ENCODE measurements at places on chromosomes 12 and 14. TPM values are rescaled to one million over a fixed set of nuclear protein-coding genes. Genes with fewer than 3 reads are reported as not detected.

The ESRRB gene
- not detected for total RNA-seq

- H3K36me3 ChIP-seq, result no peaks in the 10 kb centered on the region
- no peak for DNase-seq
Observed at GRCh38 chr12:62631471-62632410, 165.1 kb downstream of the MON2 start.

The MYH6 gene
- not detected for total RNA-seq

The NGB gene
- total RNA-seq, result not detected

- H3K36me3 ChIP-seq, result no peaks in the 10 kb centered on the region
- H3K4me1 ChIP-seq, result no peaks in the 10 kb centered on the region
- peaks cover 14% of the 10 kb centered on the region for H3K27me3 ChIP-seq
- H3K27ac ChIP-seq, result no peak overlapping the region
Observed at GRCh38 chr14:61203081-61203753, 77.9 kb downstream of the TMEM30B start.

The DNAJC22 gene
- not detected for total RNA-seq

The BBS10 gene
- total RNA-seq, result 3.5 TPM

DNA sequence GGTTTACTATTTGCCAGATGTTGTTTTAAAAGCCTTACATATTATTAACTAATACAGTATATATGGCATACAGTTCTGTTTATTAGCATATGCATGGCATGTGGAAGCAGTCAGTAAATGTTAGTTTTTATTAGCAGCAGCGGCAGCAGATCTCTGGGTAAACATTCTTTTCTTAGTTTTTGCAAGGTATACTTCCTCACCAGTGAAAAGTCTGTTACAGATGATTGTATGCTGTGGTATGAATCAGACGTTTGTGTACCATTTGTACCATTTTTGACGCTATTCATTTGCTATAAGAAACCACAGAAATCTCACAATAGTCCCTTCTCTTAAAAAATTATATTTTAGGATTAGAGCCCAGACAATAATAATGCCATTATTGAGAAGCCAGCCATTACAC, 17.8 kb downstream of the STK38L start:
- no peaks in the 10 kb centered on the region for H3K36me3 ChIP-seq
- no peak overlapping the region for H3K27ac ChIP-seq
- peaks cover 4% of the 10 kb centered on the region for H3K4me1 ChIP-seq
- DNase-seq, result no peak

DNA sequence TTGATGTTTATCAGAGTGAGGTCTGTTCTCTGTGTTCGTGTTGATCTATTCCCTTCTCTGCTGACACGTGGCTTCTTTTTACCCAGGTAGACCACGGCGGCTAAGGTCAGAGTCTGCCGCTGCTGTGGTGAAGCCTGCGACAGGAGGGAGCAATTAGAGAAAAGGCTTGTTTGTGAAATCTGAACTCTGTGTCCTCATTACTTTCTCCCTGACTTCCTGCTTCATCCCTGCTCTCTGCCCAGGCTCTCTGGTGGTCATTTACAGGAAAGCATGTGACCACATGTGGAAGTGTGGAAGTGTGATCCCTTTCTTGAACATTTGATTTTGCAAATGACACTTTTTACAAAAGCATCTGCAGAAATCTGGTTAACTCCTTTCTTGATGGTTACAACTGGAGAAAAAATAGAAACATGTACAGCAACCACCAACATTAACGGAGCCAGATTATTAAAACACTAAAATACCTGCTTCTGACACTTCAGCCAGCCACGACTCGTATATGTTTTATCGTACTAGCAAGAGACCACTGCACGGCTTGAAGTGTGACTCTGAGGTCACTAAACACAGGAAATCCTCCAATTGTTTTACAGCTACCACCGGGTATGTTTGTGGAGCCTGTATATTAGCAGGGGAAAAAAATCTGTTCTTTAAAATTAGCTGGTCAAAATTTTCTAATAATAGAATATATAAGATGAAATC, 388.6 kb upstream of the TMPO start:
- no peaks in the 10 kb centered on the region for H3K27me3 ChIP-seq
- H3K36me3 ChIP-seq, result no peaks in the 10 kb centered on the region
- no peak for DNase-seq
- H3K27ac ChIP-seq, result no peak overlapping the region
